ENCODE measurements at places on chromosomes 4 and X.

DNA sequence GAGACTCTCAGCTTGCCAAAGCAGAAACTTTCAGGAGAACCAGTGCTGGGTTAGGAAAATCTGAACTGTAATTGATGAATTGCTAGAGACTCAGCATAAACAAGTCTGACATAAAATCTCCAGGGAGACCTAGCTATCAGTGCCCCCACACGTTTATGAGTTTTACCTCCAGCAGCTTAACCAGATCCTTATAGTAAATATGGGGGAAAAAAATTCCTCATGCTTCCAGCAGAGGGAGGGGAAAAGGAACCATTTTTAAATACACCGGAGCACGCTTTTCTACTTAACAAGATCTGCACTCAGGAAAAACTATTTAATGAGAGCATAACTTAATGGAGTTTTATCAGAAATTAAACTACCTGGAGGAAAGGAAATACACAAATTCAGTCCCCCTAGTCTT, 1040.7 kb upstream of the INTU start:
- no peak for DNase-seq

- DNase-seq, result no peak
Measured at GRCh38 chrX:49106930-49107329, 16.6 kb downstream of the GPKOW start.

GRCh38 chr4:3364634-3365314, 72.0 kb downstream of the RGS12 start:
- no peak for DNase-seq

DNA sequence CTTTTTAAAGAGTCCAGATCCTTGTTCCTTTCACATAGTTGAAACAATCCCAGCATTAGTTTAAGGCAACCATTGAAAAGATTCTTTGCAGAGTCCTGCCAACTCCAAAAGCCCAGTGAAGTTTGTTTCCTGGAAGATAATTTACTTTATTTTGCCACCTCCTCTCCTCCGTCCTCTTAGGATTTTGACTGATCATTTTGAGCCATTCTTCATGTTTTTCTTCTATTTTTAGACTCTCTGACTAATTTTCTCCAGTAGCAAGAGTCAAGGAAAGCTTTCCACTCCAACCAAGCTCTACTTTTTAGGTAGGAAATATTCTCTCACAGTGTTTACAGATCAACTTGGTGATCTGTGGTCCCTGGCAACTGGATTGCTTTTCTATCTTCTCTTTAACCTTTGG, 10.3 kb downstream of the NCBP2L start:
- DNase-seq, result no peak

DNA sequence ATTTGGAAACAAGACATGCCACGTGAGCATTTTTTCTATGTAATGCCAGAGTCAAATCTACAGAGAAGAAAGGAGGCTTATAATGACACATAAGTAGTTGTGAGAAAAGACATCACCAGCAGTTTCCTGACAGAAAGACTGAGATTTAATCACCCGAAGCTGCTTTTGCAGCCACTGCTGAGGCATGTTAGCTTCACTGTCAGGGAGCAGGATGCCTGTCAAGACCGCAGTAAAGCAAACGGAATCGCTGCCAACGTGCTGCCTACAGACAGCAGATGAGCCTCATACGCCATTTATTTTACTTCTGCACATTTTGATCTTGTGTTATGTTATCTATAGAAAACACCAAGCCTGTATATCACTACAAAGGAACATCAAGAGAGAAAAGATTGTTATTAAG, 68.7 kb upstream of the NDST3 start:
- no peak for DNase-seq

DNA sequence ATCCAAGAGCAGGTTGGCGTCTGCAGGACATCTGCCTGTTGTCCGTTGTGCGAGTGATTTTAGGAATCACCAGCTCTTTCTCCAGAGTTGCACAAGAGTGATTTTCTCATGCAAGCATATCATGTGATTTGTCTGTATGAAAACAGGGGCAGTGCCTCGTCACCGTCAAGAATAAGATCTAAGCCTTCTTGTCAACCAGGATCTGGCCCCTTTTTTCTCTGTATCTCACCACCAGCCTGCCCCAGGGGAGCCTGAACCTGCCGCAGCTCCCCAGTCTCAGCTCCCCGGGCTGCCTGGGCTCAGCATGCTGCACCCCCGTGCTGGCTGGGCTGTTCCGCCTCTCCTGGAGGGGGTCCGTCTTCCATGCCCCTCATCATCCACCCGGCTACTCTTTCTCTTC, 90.5 kb downstream of the STOX2 start:
- no peak for DNase-seq

DNA sequence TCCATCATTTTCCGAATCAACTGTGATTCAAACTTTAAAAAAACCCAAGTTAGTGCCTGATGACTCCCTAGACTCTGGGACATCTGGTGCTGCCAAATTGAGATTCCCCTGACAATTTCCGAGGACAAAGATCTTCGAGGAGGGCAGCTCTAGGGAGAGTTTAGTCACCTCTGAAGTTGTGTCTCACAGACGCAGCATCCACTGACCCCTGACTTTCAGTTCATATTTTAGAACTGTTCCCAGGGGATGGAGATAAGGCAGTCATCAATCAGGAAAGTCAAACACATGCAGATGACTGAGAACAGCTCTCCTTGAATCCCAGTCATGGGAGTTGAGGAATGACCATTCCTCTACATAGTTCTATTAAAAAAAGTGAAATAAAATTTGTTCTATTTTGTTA, 643.9 kb downstream of the TRIML1 start:
- DNase-seq, result no peak

DNA sequence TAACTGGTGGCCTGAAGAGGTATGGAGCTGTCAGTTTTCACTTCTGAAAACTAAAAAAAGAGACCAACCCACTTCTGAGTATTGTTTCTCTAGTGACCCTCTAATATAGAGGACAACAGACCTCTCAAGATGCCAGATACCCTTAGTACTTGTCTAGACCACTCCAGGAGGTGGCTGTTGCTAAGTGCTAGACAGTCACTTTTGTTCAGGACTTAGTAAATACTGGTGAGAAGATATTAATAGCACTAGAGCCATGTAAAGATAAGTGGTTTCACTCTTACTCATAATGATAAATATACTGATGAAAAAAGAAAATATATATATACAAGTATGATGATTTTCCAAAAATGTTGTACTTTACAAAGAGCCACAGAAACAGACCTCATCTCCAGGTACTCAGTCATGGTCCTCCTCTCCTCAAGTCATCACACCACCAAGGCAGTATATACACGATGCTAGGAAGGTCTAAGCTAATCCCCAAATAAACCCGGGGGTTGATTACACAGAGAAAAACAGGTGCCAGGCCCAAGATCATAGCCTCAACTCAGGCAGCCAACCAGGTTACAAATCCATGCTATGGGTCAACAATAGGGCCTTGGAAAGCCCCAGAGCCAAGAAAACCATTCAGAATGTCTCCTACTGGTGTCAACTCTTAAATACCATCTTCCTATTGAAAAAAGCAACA, 66.9 kb downstream of the ARHGEF9 start:
- DNase-seq, result no peak

- DNase-seq, result no peak
Measured at GRCh38 chr4:24975510-24975909, 55.2 kb downstream of the LGI2 start.

DNA sequence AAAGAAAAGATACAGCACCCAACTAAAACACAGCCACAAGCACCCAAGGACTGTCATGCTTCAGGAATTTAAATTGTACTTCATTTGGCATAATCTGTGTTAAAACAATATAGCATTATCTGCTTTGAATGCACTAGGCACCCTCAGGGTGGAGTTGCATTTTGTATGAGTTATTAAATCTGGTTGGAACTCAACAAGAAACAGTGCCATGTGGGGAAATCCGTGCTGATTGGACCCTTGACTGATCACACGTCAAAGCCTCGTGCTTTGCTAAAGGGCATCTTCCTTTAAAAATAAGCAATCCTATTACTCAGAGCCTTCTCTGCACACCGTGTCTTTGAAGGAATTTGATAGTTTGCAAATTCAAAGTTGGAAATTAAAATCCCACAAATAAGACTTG, 35.4 kb downstream of the IGFBP7 start:
- DNase-seq, result no peak

DNA sequence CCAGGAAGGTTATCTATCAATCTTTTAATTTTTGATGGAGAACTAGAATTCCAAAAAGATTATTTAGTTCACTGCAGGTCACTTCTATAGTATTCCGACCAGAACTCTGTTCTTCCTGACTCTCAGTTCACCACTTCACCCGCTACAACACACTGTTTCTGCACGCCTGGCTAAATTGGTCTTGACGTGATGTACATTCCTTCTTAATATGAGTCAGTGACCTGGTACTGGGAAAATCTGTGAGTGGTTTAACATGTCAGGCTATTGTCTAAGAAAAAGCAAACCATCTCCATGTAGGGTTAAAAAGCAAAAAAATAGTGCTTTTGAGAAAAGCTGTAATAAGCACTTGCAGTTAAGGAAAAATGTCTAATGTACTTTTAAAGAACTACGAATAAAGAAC, 120.4 kb downstream of the NDST3 start:
- DNase-seq, result no peak

GRCh38 chrX:29487214-29487613, 728.1 kb upstream of the MAGEB2 start:
- no peak for DNase-seq

All from germinal center (tissue), 1 donor.